ENCODE measurements at places on chromosomes 7 and 10.
A peak's percentile ranks its signal among the peaks of the same experiment; 100 is the strongest.

DNA sequence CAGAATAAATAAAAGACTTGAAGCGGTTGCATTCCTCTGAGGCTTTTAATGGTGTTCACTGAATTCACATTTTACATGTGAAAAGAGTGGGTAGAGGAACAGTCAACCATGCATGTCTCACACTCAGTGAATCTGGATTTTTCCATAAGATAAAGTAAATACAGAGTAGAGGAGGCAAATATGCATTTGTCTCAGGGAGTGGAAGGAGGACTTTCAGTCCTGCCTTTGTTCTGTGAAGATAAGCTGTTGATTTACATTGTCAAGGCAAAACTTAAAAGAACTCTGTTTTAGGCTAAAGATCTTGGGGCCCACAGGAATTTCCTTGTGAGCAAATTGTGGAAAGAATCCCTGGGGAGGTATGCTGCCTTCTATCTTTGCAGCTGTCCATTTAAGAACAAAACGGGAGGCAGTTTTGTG lies 825.3 kb upstream of the MBL2 start:
- DNase-seq, result no peak

DNA sequence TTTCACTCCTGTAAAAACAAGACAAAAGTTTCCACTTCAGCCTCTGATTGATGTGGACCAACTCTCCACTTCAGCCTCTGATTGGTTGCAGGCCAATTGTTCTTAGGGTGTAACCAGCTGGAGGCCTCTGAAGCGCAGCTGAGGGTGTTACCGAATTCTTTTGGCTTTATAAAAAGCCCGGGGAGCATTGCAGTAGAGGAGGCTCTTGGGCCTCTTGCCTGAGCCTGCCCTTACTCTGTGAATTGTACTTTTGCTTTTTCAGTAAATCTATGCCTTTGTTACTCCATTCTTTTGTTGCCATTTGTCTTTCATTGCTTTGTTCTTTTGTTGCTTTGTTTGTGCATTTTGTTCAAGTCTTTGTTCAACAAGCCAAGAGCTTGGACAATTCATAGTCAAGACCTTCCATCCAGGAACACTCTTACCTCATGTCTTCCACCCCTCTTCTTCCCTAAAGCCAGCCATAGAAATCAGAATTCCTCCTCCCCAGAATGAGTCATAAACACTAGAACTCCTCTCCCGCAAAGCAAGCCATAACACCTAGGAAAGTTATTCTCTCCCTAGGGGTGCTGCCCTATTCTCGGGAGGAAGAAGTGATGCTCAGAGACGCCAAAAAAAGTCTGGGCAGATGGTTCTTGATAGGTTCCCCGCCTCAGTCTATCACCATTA lies 53.5 kb upstream of the ARMC3 start:
- DNase-seq, result no peak

- DNase-seq, result no peak
Measured at GRCh38 chr10:73932620-73933112, 21.7 kb downstream of the PLAU start.

GRCh38 chr10:133489816-133490588 lies 36.3 kb downstream of the SCART1 start:
- DNase-seq, result no peak

- no peak for DNase-seq
Measured at GRCh38 chr7:150340024-150340749, 1.2 kb downstream of the RARRES2 start.

GRCh38 chr10:103350517-103351260 lies at the start of gene PCGF6:
TSS of gene PCGF6 (minus strand) at chr10:103351140. CDS start at chr10:103351066, 74 bp downstream.
- peak; percentile 87 for DNase-seq

GRCh38 chr7:33369888-33370287 lies 240.5 kb downstream of the BBS9 start:
- DNase-seq, result no peak

- no peak for DNase-seq
Measured at GRCh38 chr10:72092171-72092924, 4.0 kb upstream of the SPOCK2 start.

DNA sequence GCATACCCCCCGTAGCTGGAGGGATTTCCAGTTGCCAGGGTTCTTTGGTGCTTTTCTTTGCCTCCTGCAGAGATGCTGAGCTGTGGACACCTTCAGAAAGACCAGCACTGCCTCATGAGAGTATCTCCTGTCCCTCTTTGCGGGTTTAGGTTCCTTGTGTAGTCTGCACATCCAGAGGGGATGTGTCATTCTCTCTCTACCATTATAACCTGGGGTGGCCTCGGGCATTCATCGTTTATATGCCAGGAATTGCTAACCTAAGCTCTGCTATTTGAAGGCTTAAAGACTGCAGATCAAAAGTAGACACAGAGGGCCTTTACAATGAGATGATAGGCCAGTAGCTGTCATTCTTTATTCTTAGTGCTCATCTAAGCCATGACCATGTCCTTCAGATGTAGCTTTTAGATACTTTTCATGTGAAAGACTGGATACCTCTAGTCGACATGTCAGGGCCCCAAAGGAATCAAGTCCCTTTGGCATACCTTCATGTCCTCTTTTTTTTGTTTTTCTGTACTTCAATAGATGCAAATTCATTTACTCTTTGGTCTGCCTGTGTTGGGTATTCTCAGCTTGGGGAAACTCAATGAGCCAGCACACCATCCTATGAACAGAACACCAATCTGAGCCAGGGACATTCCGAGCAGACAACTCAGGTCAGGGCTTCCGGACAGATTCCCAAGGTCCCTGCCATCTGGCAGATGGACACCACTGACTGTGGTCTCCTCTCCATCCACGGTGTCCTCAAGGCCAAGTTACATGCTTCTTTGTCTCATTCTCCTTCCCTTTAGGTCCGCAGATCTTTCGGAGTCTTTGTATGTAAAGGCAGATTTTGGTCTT lies 129.3 kb downstream of the NRF1 start:
- no peak for DNase-seq

- DNase-seq, result no peak
Measured at GRCh38 chr10:30437031-30437841, 3.3 kb downstream of the MAP3K8 start.

DNA sequence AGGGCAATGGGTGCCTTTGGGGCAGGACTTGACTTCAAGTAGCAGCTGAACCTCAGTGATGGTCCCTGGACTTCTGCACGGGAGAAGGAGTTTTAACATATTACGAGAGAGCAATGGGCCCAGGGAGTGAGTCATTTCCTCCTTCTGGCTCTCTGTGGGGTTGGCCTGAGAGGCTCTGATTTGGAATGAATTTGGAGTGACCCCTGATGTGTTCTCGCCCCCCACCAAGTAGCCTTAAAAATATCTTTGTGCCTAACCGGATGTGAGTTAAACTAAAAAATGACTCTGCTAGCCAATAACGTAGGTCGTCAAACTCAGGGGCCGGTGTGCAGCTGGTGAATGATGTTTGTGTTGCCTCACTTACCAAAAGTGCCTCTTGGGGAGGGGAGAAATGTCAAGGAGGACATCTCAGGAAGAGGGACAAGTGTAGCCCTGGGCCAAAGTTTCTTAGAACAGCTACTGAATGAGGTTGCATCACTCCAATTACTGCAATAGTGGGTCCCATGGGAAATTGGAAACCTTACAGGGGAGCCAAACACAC lies 656.6 kb downstream of the INHBA start:
- DNase-seq, result no peak

- DNase-seq, result peak; percentile 92
Measured at GRCh38 chr10:71812016-71812912, 38.8 kb downstream of the PSAP start.

GRCh38 chr10:29249018-29249417 lies 39.9 kb upstream of the LYZL1 start:
- no peak for DNase-seq

DNA sequence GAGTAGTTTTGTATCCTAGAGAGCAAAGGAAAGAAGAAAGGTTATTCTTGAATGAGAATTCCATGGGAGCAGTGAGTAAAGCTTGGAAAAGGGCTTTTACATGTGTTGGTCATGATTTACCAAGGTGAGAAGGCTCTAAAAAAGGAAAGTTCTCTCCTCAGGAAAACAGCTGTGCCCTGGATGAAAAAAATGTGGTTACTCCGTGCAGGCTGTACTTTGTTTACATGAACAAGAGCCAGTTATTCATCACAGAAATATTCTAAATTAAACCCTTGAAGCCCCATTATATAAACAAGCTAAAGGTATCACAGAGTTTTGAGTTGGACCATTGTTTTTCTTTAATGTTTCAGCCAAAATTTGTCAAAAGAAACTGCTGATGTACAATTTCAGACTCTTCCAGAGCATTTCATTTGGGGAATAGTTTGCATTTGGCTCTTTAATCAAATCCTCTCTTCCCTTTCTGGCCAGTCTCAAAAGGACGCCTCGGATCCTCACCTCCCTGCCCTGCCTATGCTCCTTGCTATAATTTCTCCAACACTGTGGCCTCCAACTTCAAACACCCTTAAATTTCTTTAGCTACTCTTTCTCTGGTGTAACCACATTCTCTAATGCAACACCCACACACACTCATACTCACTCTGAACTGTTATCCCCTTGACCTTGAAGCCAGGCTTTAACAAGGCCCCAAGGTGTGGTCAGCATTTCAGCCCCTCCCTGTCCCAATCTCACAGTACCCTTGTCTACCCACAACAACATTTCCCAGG lies 47.4 kb downstream of the AFAP1L2 start:
- no peak for DNase-seq

All from activated naive CD8-positive, alpha-beta T cell treated with anti-CD3 and anti-CD28 coated beads, Interleukin-2, amount 10 ng/mL, durations not matched to agents 7 days and 5 days (primary cell).